ENCODE measurements at places on chromosomes 5 and 9. TPM values are rescaled to one million over a fixed set of nuclear protein-coding genes. Genes with fewer than 3 reads are reported as not detected.

PCDHGC4 gene
- 1.4 TPM for total RNA-seq

LRRC19 gene
- 2.0 TPM for total RNA-seq

FPGS gene
- 48.1 TPM for total RNA-seq

FER gene
- 4.8 TPM for total RNA-seq

SPINK7 gene
- not detected for total RNA-seq

SPAG8 gene
- total RNA-seq = 0.56 TPM

OTP gene
- total RNA-seq = not detected

OCLN gene
- 53.9 TPM for total RNA-seq

OSTF1 gene
- 29.7 TPM for total RNA-seq

FOXI1 gene
- not detected for total RNA-seq

CACNA1B gene
- under 0.01 TPM for total RNA-seq

SARDH gene
- total RNA-seq = 291 TPM

RASGEF1C gene
- not detected for total RNA-seq

OR1J2 gene
- total RNA-seq = not detected

DMRT2 gene
- total RNA-seq = not detected

DNA sequence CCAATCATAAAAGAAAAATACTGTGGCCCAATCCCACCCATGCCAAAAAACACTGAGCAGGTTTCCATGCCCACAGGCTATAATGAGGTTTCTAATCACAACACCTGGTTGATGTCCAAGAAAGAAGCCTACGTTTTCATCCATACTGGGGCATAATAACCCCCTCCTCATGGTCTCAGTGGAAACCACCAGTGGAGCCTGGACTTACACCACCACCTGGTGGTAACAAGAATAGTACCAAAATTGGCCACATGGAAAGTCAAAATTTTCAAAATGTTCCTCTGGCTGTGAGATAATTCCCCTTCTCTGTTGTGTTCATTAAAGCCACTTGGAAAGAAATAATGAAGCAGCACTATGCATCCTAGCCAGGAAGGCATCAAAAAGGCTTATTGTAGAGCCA, 687.3 kb upstream of the ST8SIA4 start:
- no peak for DNase-seq

- DNase-seq = no peak
Measured at GRCh38 chr5:131932235-131932634, 13.2 kb downstream of the MEIKIN start.

DNA sequence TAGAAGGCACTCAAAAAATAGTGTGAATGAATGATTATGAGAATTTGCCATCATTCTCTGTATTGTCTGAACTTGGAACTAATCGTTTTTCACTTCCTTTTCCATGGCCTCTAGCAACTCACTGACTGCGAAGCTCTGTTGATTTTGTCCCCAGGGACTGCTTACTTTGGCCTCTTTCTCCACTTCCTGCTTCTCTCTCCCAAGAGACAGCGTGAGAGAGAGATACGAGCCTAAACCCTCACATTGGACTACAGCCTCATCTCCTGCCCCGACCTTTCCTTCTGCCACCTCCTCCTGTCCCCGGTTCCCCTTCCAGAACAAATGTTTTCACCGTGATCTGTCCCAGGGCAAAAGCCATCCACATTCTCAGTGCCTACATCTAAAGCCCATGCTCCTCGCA, 300.8 kb upstream of the PANK3 start:
- no peak for DNase-seq

GRCh38 chr9:135914921-135915320, 7.6 kb upstream of the CAMSAP1 start:
- DNase-seq = no peak

GRCh38 chr5:170108266-170108785, 2.6 kb downstream of the FOXI1 start:
- DNase-seq = peak; percentile 25

DNA sequence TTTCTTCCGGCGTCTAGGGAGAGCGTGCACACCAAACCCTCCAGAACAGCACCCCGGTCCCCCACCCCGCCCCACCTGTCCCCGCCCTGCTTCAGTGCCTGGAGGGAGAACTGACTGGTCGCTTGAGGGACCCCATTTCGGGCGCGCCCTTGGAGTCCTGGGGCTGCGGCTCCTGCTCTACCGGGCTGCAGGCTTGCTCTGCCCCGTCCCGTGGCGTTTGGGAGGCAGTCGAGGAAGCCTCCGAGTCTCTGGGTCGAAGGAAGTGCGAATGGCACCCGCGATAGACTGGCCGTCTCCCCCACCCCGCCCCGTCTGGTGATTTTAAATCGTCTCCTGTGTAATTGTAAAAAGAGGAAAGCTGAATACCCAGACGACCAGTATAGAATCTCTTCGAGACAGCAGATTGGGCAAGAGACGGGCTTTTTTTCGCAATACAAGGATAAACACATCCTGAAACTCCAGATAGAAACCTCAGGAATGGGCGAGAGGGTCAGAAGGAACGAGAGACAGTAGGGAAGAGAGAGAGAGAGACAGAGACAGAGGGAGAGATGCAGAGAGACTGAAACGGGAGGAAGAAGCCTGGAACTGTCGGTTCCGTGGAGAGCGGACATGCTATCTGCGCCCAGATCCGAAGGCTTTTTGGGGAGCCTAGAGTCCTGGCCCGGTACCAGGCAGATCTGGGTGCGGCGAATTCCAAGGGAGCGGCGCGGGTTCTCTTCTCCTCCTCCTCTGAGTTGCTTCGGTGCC, 9.9 kb downstream of the PRDM6 start:
- DNase-seq = no peak

DNA sequence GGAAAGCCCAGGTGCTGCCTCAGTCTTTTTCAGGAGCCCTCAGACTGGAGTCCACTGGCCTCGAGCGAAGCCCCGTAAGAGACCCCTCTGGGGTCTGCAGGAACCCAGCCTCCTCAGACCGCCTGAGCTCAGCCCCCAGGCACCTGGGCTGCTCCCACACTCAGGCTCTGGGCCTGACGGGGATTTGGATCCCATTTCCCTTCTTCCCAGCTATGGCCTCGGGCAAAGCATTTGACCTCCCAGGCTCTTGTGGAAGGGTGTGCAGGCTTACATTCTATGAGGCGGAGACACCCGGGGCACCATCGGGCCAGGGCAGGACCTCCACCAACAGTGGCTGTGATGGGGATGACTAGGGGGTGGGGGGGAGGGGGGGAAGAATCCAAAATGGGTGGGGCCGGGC, 4.5 kb downstream of the AGPAT2 start:
- no peak for DNase-seq

GRCh38 chr5:132662925-132663770, 5.2 kb downstream of the IL13 start:
- no peak for DNase-seq

GRCh38 chr5:93677359-93677891, 64.0 kb downstream of the POU5F2 start:
- peak; percentile 35 for DNase-seq

- DNase-seq = no peak
Measured at GRCh38 chr9:80720579-80720978, 968.8 kb downstream of the TLE1 start.

DNA sequence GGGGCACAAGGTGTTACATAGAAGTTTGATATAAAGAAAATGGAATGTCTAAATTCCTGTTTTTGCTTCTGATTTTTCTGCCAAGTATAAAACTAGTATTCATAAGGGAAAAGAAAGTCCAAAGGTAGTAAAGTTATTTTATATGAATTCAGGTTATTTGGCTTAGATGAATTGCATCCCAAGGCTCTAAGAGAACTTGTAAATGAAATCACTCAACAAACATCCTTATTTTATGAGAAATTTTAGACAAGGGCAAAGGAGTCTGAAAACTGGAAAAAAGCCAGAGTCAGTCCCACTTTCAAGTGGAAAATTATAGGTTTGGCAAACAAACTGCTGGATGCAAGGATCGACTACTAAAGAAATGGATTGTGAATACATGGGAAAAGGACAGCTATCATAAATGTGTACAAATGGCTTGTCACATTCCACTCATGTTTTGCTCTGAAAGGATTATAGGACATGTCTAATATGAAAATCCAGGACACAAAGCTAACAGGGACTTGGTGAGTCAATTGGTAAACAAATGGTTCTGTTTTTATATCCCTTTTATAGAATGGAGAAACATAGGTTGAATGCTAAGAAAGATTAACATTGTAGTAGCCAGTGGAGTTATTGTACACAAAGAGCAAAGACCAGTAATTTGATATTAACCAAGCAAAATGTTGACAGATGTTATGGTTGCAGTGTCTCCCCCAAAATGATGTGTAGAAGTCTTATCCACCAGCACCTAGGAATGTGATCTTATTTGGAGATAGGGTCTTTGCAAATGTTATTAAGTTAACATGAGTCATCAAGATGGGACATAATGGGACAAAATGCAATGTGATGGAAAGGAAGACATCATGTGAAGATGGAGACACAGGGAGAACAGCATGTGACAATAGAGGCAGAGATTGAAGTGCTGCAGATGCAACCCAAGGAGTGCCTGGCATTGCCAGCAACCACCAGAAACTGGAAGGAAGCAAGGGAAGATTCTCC, 495.7 kb downstream of the TLE1 start:
- no peak for DNase-seq

- DNase-seq = no peak
Measured at GRCh38 chr9:105950894-105951293, 256.6 kb downstream of the TMEM38B start.

DNA sequence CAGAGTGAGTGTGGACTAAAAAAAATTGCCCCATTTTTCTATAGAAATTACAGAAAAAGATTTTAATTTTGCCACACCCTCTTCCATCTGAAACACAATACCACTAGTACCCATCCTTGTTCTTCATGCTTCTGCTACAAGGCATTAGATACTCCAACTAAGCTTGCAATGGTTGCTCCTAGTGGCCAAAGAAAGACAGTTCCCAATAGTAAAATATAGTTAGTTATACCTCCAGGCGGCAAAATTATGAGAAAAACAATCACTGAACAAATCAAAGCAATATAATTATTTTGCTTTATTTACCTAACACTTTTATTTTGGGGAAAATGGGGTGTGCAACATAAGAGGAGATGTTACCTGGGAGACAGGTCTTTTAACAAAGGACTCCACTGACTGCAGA, 101.2 kb downstream of the RAPGEF6 start:
- no peak for DNase-seq

DNA sequence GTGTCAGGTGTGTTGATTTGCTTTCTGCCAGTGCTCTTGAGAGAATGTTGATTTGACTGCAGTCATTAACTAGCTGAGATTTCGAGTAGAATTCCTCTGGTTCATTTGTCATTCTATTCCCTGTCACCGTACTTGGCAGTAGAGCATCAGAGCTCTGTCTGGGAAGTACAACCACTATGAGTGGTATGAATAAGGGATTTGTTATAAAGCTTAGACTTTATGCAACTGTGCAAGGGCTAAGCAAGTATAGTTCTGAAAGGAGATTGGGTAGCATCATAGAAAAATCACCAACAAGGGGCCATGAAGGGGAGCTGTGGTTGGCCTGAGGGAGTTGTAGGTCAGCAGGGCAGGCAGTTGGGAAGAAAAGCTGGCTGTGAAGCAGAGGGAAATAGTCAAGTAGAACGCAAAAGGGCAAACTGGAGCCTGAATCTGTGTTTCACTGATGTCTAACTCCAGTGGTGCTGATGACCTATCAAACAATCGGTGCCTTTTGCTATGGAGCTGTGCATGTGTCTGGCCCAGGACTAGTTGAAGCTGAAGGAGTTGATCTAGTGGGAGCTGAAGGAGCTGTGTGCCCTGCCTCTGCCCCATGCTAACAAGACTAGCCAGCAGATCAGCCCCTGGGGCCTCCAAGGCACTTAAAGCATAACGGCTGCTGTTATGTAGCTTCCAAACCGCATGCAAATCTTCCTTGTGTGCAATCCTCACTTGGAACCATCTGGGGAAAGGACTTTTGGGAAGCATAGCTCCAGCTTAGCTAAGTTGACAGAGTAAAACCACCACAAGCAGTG, 110.0 kb downstream of the SLC28A3 start:
- DNase-seq = no peak

- no peak for DNase-seq
Measured at GRCh38 chr5:98768960-98769209, 4.6 kb upstream of the RGMB start.

DNA sequence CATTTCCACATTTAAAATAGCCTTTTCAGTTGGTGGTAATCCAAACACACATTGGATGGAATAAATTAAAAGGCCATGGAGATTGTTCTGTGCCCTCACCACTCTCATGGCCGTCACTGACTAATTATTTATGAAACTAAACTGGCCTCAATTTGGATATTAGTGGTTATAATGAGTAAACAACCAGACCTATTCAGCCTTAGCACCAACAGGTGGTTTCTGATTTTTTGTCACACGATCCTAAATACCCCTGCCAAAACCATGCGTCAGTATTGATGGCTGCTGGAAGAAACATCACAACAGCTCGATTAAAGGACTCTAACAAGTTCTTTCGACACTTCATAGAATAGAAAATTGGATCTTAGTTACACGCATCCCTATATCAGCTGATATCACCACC, 276.0 kb upstream of the DAP start:
- no peak for DNase-seq

DNA sequence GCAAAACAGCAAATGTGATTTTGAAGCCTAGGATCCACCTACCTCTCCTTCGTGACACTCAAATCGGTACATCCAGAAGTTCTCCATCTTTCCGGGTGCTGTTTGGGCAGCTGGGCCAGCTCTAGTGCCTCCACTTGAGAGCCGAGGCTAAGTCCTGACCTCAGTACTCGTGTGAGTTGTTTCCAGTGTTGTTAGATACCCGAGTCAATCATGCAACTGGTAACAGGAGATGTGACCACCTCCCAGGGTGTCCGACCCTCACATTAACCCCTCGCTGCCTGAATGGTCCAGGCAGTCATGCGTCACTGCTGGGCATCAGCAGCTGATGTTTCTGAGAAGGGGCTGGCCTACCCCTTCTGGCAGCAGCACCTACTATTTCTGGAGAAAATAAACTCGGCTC, 170.3 kb downstream of the ENTREP1 start:
- no peak for DNase-seq

DNA sequence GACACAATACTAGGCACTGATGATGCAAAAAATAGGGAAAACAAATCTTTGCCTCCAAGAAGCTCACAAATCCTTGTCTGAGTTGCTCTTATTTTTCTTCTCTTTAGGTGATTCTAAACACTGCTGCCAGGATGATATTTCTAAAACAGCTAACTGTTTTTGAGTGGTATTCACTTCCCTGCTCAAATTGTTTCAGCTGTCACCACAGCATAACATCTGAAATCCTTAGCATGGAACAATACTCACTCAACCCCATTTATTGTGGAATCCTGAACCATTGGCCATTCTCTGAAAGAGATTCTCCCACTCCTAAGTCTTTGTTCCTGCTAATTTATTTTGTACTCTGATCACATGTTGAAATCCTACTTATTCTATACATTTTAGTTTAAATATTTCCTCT, 4.8 kb upstream of the SHOC1 start:
- DNase-seq = no peak

DNA sequence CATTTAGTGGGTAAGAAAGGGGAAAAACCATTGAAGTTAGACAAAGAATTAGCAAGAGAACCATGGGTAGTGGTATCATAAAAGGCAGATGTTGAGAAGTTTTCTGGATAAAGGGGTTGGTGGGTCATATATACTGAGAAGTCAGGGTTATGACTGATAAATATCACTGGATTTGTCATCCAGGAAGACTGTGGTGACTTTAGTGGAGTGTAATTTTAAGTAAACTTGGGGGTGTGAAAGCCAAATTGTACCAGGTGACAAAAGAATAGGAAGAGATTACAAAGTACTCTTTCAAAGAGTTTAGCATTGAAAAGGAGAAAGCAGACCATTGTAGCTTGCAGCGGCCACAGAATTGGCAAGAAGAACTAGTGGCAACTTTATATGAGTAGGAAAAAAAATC, 315.2 kb upstream of the DMAC1 start:
- no peak for DNase-seq

All from liver (tissue), 10 donors.